ENCODE measurements at places on chromosomes 16 and 17. TPM values are rescaled to one million over a fixed set of nuclear protein-coding genes. Genes with fewer than 3 reads are reported as not detected.

Gene ASPHD1
- 0.12 TPM for total RNA-seq

Gene CES5A
- total RNA-seq: not detected

Gene KCNJ2
- total RNA-seq: not detected

Gene RAMP2
- total RNA-seq: not detected

Gene POLG2
- total RNA-seq: 50.3 TPM

Gene HAS3
- total RNA-seq: 0.71 TPM

Gene CDT1
- total RNA-seq: 4.3 TPM

Gene FLCN
- 54.5 TPM for total RNA-seq

Gene HID1
- total RNA-seq: 1.5 TPM

Gene PDILT
- not detected for total RNA-seq

Gene WNT9B
- total RNA-seq: not detected

Gene FBXW10
- 0.07 TPM for total RNA-seq

Gene PIGL
- total RNA-seq: 50.8 TPM

Gene TMIGD1
- not detected for total RNA-seq

Gene HS3ST3A1
- not detected for total RNA-seq

Gene DVL2
- total RNA-seq: 56.1 TPM

All from activated B cell treated with CpG ODN at 0.5 μM for 24 hours (primary cell).